ENCODE measurements at places on chromosomes 1 and 21.

- DNase-seq, result no peak
Measured at GRCh38 chr1:176800978-176801513, 338.1 kb downstream of the PAPPA2 start.

DNA sequence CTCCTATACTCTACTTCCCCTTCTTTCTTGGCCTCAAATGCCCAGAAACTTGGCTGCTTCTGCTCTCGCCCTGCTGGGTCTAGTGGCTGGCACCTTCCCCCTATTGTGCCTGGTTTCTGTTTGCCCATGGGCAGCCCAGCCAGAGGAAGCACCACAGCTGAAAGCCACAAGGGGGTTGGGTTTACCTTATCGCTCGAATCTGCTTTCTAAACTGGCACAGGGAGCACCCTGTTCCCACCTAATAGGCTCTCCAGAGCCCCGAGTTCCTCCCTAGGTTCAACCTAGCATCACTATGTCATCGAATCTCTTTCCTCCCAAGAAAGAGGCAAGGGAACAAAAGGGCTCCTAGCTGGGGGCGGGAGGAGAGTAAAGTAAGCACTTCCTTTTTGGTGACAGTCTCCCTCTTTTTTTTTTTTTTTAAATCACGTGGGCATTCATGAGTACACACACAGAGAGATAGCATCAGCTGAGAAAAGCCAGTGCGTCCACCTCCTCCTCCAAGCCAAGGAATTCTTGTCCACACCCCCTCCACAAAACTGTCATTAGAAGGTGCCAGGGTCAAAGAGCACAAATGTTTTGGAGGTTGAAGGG, 72.8 kb downstream of the PLEKHA6 start:
- peak; percentile 7 for DNase-seq

GRCh38 chr1:221241157-221241556, 361.9 kb downstream of the HLX start:
- no peak for DNase-seq

DNA sequence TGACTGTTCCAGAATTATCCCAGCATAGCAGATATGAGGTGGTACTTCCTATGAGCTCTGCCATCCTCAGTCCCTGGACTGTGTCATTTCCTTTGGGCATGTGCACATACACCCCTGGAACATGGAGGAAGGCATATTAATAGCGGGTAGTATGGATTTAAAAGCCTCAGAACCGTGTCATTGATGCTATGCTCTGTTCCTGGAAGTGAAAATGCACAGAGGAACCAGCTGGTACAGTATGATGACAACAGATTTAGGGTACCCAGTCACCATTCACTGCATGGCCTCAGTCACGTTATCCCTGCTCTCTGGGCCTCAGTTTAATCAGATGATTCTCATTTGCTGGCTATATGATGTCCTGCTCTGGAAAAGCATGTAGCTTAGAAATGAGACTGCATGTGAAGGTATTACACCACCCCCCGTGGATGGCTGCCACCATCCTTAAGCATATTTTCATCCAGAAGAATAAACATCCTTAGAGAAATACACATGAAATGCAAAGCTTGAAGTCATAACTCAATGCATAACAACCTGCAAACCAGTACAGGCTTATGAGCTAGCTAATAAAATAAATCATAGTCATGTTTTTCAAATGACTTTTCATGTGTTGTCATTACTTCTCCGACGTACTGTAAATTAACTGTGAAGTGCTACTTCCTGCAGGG, 37.8 kb downstream of the SETD4 start:
- DNase-seq, result no peak
